ENCODE measurements at places on chromosomes 6 and 20.

DNA sequence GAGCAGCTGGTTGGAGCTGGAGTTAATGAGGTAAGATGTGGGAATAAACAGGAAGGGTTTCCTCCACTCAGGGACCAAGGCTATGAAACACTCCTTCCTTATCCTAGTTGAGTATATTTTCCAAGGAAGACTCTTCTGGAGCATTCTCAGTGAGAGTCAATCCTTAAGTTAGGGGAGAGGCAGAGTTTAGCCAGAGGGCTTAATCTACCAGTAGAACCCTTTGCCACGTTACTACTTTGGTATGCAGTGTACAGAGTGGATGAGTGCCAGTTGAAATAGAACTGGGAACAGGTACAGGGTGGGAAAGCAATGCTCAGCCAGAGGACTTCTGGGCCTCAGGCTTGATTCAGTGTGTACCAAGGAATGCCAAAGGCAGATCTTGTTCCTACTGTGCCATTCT, 114.3 kb downstream of the UBE3D start:
- no peak for DNase-seq

DNA sequence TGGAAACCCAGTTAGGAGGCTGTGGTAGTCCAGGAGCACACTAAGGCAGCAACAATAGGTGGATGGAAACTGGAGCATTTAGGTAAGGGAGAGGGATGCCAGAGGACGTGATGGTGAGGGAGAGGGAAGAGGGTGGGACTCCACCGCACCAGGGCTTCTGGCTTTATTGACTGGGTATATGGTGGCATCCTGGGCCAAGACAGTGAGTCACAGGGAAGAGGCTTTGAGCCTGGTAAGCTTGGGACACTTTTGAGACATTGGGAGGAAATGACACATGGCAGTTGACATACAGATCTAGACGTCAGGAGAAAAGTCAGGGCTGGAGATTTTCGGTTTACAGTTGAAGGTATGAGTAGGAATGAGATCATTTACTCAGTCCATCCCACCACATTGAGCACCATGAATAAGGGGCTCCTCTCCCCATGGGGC, 14.9 kb downstream of the NT5E start:
- DNase-seq: no peak

DNA sequence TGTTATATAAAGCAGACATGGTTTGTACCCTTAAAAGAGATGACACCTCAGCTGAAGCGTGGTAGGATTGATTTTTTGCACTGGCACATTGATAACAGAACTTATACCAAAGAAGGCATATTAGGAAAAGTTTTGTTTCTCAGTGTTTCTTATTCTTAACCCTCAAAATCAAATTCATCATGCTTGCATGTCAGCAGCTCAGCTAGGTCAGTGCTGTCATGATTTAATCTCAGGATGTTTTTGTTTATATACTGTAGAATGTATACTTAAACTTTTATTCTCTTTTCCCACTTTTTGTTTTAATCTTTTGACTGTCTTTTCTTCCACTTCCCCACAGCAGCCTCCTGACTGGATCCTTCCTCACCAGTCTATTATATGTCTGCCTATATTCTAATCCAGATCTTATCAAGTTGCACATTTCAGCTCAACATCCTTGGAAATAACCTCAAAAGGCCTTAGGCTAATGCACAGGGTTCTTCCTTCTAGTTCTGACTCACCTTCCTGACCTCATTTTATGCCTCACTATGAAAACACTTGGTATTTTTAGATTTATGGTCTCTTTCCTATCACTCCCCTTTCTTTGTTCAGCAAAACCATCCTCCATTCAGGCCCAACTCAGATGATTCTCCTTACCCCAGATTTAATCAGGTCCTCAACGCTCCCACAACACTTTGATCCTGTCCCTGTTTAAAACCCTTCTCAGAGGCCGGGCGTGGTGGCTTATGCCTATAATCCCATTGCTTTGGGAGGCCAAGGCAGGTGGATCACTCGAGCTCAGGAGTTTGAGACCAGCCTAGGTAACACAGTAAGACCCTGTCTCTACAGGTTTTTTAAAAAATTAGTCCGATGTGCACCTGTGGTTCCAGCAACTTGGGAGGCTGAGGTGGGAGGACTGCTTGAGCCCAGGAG, 7.2 kb downstream of the HEBP2 start:
- DNase-seq: no peak

DNA sequence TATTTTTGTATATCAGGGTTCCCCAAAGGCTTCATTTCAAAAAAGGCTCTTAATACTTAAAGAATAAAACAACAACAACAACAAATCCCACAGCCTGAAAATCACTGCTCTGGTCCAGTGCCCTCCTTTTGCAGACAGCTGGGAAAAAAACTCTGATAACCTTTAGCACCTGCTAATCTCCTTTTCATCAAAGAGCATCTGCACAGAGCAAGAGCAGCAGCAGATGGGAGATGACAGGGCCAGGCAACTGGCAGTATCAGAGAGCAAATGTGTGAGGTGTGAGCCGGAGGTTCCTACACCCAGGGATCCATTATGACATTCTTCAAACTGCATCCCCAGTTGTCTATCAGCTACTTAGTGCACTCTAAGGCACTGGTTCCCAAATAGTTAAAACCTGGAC, 25.7 kb downstream of the TTI1 start:
- DNase-seq: no peak

DNA sequence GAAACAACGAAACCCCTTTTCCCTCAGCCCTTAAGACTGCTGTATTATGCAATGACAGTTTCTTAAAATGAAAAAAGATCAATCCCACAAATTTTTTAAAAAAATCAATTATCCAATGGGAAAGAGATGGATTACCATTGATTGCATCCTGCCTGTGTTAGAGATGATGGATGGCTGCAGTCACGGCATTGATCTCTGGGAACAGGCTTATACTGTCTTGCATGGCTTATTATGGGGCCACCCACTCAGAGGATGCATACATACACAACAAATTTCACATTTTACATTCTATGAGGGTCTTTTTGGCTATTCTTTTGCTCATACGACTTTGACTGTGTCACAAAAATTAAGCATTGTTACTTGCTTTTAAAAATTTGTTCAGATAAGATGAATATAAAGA, 724.3 kb downstream of the HDGFL1 start:
- DNase-seq: no peak

DNA sequence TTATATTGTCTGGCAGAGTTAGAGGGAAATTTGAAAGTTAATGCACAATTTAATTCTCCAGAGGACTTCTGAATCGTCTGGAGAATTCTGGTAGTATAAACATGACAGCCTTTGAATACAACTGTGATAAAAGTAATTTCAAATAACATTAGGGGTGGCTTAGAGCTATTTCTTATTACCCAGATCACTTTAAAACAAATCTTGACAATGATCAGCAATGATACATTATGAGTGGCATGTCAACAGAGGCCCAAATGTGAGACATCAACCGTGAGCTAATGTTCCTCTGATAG, 259.1 kb downstream of the HACE1 start:
- DNase-seq: no peak

- DNase-seq: no peak
These were observed 671 bp downstream of the EFHC1 start for GRCh38 chr6:52420668-52421358.

- no peak for DNase-seq
These were observed 47.4 kb upstream of the FAM83D start for GRCh38 chr20:38878866-38879265.

DNA sequence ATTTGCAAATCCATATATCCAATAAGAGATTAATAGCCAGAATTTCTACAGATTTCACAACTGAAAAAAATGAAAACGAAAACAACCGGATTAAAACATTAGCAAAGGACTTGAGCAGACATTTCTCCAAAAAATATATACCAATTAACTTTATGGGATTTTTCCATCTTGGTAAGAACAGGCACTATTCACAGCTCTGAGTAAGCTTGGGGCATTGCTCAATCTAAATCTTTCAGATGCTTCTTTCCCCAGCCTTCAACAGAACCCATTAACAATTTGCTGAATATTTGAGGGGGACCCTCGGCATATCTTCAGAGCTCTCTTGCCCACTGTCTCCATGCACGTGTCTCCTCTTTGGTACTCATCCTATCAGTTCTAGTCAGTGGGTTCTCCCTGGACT, 111.7 kb upstream of the CD93 start:
- no peak for DNase-seq

- no peak for DNase-seq
These were observed 206.4 kb upstream of the SUPT3H start for GRCh38 chr6:45584127-45584526.

- no peak for DNase-seq
These were observed 69.1 kb downstream of the NRSN1 start for GRCh38 chr6:24194978-24195700.

DNA sequence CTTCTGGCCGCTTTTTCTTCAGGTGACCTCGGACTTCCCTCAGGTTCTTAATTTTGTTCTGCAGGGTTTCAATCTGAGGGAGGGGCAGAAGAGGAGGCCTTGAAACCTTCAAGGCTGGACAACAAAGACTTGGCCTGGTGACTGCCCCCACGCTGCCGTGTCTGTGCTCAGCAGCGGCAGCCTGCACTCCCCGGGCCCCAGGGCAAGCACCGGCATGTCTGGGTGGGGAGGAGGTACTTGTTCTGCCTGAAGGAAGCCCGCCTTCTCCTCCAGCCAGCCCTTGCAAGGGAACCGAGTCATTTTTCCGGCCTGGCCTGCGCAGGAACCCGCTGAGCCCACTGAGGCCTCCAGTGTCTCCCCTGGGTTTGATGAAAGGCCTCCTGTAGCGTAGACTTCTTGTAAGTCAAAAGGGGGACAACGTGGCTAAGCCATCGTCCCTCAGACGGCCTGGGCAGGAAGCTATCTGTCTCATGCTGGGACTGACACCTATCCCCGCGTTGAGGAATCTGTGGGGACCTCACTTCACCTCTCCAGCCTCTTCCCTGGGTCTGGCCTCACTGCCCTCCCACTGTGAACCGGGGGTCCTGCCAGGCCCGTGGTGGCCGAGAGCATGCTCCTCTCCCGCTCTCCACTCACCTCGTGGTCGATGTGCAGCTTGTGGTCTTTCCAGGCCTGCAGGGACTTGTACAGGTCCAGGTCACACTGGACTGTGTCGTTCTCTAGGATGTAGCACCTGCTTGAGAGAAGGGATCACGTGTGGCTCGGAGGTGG, 119.9 kb downstream of the SULF2 start:
- no peak for DNase-seq

- DNase-seq: no peak
These were observed 113.7 kb upstream of the BCLAF1 start for GRCh38 chr6:136403110-136403980.

DNA sequence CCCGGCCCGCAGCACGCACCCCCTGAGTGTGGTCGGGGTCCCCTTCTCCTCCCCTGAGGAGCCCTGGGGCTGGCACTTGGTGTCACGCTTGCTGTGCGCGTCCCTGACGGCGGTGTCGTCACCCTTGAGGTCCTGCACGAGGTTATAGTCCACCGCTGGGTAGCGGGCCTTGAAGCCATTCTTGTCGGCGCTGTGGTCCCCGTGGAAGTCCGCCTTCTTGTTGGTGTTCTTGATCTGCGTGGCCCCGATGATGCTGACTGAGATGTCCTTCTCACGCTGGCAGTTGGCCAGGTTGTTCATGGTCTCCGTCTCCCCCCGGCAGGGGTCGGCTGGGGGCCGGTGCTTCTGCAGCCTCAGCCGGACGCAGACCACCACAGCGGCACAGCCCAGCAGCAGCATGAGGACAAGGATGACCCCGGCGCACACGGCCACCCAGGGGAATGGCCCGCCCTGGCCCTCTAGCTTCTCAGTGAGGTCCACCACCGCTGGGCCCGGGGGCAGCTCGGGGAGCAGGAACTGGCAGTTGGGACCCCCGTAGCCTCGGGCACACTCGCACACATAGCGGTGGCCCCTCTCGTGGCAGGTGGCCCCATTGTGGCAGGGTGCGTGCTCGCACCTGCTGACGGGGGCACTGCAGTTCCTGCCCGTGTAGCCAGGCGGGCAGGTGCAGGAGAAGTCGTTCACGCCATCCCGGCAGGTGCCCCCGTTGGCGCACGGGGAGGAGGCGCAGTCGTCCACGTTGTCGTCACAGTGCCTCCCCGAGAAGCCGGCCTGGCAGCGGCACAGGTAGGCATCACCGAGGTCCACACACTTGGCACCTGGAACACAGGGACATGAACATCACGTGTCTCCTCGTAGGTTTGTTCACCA, 7.4 kb downstream of the DLL1 start:
- DNase-seq: no peak

GRCh38 chr6:141313986-141314385, 818.7 kb upstream of the GJE1 start:
- DNase-seq: no peak

GRCh38 chr20:61524951-61525666, 273.0 kb downstream of the CDH4 start:
- DNase-seq: no peak

GRCh38 chr6:168647271-168647670, 206.3 kb downstream of the SMOC2 start:
- no peak for DNase-seq

- DNase-seq: no peak
These were observed 37.5 kb downstream of the SOD2 start for GRCh38 chr6:159655409-159655988.

GRCh38 chr6:136344420-136344819, 54.8 kb upstream of the BCLAF1 start:
- DNase-seq: no peak

GRCh38 chr20:47061549-47061948, 166.9 kb downstream of the EYA2 start:
- no peak for DNase-seq

DNA sequence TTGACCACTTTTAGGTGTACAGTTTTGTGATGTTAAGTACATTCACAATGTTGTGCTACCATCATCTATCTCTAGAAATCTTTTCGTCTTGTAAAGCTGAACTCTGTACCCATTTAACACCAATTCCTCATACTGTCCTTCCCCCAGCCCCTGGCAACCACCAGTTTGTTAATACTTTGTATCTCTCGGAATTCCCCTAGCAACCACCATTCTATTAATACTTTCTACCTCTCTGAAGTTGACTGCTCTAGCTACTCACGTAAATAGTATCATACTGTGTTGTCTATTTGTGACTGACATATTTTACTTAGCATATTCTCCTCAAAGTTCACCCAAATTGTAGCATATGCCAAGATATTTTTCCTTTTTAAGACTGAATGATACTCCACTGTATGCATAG, 82.3 kb upstream of the CLDN20 start:
- no peak for DNase-seq

DNA sequence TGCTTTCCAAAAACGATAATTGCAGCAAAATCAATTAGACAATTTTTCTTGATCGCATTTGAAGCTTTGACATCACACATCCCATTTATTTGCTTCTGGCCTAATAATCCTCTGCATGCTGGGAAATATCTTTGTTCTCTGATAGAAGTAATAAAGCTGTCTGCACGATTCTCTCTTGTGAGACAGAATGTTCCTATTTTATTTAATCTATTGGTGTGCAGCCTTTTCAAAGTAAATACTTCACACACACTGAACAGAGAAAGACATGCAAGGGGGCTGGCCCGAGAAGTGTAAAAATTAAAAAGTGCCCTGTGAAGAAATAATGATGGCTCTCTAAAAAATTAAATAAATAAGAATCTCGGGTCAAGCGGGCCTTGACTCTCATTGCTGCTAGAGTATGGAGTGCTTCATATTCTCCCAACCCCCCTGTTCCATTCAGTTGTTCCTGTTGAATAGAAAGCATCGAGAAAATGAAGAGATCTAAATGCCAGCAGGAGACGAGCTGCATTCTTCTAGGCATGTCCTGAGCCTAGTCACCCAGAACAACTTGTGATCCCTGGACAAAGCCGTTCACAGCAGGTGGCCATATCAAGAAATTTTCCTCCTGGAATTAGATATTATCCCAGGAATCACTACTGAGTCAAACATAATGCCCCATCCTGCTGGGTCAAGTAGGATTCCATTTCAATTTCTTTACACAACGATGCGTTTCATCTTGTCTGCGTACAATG, 625.9 kb upstream of the EPHA7 start:
- DNase-seq: no peak

GRCh38 chr6:106849120-106849519, 125.4 kb downstream of the CD24 start:
- DNase-seq: no peak
